ENCODE measurements at places on chromosomes 7 and 10.

GRCh38 chr10:7819121-7819460 is 786 bp downstream of the TAF3 start:
- DNase-seq = peak; percentile 22

DNA sequence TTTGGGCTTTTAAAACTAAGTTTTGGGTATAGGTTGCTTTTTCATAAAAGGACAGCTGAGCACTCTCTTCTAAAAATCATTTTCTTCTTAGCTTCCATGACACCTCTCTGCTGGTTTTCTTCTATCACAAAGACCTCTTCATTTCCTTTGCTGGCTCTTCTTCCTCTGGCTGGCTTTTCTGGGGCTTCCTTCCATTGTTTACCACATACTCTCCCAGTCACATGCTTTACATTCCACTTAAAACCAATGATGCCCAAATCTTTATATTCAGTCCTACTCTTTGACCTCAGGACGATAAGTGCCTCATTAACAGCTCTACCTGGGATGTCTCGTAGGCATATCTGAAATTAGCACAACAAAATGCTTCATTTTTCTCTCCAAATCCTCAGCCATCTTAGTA is 26.8 kb downstream of the FAM133B start:
- DNase-seq = no peak

DNA sequence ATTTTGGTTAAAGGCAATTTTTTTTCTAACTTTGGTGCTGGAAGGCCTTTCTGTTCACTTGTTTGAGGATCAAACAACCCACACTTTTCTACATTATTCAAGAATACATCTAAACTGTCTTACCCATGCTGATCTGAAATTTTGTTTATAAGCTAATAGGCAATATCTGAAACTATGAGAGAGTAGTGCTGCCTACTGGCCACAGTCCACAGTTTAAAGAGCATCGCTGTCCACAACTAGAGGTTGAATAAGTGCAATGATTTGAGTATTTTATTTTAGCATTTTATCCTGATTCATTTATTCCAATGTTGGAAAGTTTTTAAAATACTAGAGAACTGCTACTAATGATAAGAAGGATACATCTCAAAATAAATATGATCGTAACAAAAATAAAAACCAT is 306.9 kb downstream of the ELMO1 start:
- no peak for DNase-seq

GRCh38 chr10:124494046-124494807 is 32.6 kb downstream of the LHPP start:
- no peak for DNase-seq

DNA sequence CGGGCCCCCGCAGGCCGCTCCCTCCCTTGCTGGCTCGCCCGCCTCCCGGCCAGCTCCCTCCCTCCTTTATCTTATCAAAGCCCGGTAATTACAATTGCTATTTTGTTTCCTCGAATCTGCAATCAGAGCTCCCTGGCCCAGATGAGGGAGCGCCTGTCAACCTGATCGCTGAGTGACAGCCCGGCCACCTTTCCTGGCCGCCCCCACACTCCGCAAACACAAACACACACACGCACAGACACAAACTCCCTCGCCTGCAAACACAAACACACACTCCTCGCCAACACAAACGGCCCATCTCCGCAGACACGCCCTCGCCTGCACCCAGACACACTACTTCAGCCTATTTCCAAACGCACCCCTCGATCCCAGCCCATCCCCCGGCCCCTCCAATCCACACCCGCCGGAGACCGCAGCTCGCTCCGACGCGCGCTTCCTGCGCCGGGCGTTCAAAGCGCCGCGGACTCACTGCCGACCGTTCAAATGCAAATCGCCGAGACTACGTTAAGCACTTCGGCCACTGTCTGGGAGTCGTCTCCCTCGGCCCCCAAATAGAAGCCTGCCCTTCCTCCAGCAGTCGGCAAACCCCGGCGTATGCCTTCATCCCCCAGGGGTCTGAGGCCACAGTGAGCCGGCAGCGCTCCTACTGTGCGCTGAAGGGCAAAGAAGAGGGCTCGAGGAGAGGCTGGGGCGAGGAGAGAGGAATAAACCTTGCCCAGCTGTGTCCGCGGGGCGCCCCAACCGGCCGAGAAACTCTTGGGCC is 3.0 kb upstream of the FGF8 start:
- no peak for DNase-seq

- DNase-seq = no peak
Measured at GRCh38 chr7:473870-474604, 45.6 kb downstream of the PDGFA start.

- no peak for DNase-seq
Measured at GRCh38 chr10:28326516-28327490, 23.9 kb upstream of the MPP7 start.

GRCh38 chr7:35571611-35572240 is 123.2 kb downstream of the HERPUD2 start:
- no peak for DNase-seq

- DNase-seq = no peak
Measured at GRCh38 chr7:148624735-148625134, 34.2 kb downstream of the C7orf33 start.
